Endothelial cell (in vitro differentiated cells): ENCODE measurements at places on chromosomes 3 and 15. TPM values are rescaled to one million over a fixed set of nuclear protein-coding genes. Genes with fewer than 3 reads are reported as not detected.

DNA sequence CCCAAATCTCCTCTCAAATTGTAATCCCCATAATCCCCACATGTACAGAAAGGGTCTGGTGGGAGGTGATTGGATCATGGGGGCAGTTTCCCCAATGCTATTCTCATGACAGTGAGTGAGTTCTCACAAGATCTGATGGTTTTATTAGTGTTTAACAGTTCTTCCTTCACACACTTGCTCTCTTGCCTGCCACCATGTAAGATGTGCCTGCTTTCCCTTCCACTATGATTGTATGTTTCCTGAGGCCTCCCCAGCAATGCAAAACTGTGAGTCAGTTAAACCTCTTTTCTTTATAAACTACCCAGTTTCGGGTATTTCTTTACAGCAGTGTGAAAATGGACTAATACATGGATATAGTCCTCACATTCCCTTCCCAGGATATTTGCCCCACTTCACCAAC is 126.7 kb upstream of the SPATA12 start:
- DNase-seq: no peak
- H3K27ac ChIP-seq: no peak overlapping the region
- peaks cover 2% of the 10 kb centered on the region for H3K27me3 ChIP-seq
- H3K36me3 ChIP-seq: peaks cover 9% of the 10 kb centered on the region

CCR8 gene
- total RNA-seq: not detected

DNA sequence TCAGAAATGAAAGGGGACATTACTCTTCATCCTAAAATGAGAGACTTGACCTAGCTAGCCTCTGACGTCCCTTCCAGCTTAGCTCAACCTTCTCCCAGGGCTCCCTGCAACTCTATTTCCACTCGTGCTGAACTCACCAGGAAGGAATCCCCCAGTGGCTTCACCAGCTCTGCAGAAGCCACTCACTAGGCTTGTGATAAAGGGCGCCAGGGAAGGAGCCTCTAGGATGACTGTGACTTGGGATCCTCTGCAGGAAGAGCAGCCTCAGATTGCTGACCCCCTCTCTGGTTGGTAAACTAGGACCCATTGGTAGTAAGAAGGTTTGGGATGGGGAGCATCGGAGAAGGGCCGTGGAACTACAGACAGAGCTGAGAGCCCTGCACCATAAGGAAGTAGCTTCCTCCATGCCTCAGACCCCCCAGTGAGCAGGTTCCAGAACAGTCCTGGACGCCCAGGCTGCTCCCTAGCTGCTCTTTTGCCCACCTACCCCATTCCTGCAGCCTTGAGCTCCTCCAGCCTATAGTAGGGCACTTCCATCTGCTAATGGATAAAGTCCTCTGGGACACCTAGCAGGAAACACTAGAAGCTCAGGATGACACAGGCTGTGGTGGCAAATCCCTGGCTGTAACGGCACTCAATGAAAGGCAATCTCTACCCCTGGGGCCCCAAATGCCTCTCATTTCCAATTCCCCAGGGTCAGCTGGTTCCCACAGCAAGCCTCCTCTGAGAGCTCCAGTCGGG is 26.0 kb downstream of the PLA2G4F start:
- H3K27me3 ChIP-seq: peaks cover 2% of the 10 kb centered on the region
- H3K36me3 ChIP-seq: no peaks in the 10 kb centered on the region
- H3K4me3 ChIP-seq: no peak overlapping the region

DNA sequence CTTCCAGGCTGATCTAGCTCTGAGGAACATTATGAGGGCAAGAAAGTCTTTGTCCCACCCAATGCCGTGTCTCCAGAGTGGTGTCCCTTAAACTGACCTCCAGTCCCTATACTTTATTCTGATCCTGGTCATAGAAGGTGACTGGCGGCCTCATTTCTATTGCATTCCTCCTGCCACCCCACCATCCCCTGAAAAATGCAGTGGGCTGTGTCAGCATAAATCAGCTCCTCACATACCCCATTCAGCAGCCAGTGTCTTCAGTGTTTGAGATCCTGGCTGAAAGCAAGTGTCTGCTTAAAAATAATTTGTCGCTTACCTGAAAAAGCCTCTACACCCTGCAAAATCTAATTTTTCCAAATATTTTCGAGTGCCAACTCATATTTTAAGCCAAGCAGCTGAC is 346.1 kb downstream of the FEZF2 start:
- H3K27ac ChIP-seq: no peak overlapping the region
- no peak for DNase-seq
- H3K36me3 ChIP-seq: no peaks in the 10 kb centered on the region

PPARG gene
- 3.2 TPM for total RNA-seq

DNA sequence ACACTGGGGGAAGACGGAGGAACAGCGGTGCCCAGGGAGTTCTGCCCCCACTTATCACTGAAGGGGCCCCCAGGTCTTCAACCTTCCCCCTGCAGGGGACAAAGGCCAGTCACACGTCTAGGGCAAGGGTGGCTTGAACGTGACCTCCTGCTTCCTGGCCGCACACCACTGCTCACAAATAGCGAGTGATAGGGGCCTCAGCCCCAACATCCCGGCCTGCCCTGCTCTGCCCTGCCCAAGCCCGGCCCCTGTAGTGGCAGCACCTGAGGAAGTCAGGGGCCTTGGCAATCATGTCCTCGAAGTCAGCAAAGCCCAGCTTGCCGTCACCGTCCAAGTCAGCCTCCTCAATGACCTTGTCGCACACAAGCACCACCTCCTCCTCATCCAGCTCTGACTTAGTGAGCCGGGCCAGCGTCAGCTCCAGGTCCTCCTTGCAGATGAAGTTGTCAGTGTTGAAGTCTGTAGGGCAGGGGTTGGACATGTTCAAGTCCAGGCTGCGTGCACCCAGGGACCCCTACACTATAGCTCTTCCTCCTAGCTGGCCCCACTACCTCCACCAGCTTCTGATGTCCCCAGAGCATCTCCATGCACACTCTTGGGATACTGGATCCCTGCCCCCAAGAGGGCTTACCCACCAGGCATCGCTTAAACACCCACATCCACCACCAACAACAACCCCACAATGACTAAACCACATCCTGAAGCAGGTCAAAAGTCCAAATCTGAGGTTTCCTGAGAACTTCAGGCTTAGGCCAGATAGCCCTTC is 13.3 kb downstream of the SH2D7 start:
- H3K4me3 ChIP-seq: no peak overlapping the region
- H3K4me1 ChIP-seq: peaks cover 14% of the 10 kb centered on the region
- peaks cover 4% of the 10 kb centered on the region for H3K27me3 ChIP-seq
- H3K27ac ChIP-seq: no peak overlapping the region

- no peak for DNase-seq
- H3K27me3 ChIP-seq: peaks cover 3% of the 10 kb centered on the region
Observed at GRCh38 chr15:91627473-91628278, 225.8 kb upstream of the SLCO3A1 start.

DNA sequence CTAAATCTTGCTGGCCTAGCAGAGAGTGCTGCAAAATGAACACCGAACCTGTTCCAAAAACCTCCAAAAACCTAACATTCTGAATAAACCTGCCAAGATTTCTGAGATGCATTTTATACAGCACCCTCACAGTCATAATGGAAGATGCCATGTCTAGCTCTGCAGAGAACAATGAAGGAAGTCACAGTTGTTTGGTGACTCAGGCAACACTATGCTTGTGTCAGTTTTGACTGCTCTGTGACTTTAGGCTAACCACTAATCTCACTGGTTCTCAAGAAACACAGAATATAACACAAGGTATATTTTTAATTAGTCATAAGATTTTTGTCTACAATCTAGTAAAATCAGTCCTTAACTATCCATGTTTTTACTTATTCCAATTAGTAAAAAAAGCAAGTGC is 606.6 kb downstream of the TBL1XR1 start:
- no peak overlapping the region for H3K4me3 ChIP-seq
- DNase-seq: no peak
- H3K27me3 ChIP-seq: no peaks in the 10 kb centered on the region
- no peaks in the 10 kb centered on the region for H3K36me3 ChIP-seq

MYRIP gene
- 0.49 TPM for total RNA-seq

DNA sequence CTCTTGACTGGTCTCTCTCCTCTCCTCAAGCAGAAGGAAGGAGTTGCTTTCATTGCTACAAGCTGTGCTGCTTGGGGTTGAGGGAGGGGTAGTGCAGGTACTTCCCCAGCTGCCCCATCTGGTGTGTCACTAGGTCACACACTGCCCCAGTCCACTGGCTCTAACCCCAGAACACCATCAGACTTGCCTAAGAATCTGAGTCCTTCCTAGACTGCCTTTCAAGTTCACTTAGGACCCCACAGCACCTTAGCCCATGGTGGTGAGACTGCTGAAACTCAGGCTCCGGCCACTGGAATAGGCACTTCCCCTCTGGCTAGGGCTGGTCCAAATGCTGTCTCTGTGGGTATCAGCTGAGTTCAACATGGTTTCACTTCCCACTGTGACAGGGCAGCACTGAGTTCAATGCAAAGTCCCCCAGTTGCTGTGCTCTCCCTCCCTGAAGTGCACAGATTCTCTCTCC is 279.7 kb upstream of the GOLGA6L4 start:
- H3K4me3 ChIP-seq: no peak overlapping the region
- peaks cover 3% of the 10 kb centered on the region for H3K4me1 ChIP-seq
- no peaks in the 10 kb centered on the region for H3K36me3 ChIP-seq

DNA sequence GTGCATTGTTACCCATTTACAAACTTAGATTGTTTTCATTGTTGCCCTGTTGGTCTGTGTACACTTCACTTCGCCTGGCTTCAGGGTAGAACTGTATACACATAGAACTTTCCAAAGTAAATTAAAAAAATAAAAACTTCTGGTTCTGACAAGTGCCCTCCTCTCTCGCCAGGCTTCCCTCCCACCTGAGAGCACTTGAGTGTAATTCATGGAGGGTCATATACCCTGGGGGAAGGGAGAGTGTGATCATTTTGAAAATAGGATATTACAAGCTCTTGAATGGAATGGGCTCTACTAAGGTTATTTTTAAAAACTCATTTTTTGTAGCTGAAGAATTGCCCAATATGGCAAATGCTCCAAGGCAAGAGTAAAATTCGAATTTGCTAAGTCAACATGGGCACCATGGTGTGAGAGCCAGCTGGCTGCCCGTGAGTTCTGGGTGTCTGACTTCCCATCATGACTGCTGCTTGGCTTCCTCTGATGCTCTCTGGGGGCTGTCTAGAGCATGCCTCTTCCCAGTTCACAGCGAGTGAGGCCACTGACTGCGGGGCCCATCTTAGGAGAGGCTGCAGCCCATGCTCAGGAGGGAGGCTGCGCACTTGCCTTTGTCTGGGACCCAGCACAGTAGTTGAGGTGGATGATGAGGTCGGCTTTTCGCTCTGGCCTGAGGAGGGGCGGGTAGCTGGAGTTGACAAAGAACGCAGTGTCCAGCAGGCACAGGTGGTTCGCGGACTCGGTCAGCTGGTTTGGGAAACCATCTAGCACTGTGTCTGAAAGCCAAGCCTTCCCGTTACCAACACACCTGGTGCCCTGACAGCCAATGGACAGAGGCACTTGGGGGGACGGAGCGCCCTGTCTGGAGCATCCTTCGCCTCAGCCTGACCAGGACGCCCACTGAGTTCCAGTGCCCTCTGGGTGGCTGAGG is 13.1 kb upstream of the EHD4 start:
- H3K4me3 ChIP-seq: no peak overlapping the region
- H3K4me1 ChIP-seq: peaks cover 17% of the 10 kb centered on the region
- H3K36me3 ChIP-seq: no peaks in the 10 kb centered on the region
- peaks cover 10% of the 10 kb centered on the region for H3K27me3 ChIP-seq
- no peak for DNase-seq
- H3K27ac ChIP-seq: no peak overlapping the region

GRCh38 chr3:27360113-27361078 is 8.8 kb downstream of the NEK10 start:
- no peak for DNase-seq
- H3K27me3 ChIP-seq: peaks cover 2% of the 10 kb centered on the region
- H3K4me1 ChIP-seq: peaks cover 7% of the 10 kb centered on the region
- H3K4me3 ChIP-seq: no peak overlapping the region
- H3K36me3 ChIP-seq: no peaks in the 10 kb centered on the region

DNA sequence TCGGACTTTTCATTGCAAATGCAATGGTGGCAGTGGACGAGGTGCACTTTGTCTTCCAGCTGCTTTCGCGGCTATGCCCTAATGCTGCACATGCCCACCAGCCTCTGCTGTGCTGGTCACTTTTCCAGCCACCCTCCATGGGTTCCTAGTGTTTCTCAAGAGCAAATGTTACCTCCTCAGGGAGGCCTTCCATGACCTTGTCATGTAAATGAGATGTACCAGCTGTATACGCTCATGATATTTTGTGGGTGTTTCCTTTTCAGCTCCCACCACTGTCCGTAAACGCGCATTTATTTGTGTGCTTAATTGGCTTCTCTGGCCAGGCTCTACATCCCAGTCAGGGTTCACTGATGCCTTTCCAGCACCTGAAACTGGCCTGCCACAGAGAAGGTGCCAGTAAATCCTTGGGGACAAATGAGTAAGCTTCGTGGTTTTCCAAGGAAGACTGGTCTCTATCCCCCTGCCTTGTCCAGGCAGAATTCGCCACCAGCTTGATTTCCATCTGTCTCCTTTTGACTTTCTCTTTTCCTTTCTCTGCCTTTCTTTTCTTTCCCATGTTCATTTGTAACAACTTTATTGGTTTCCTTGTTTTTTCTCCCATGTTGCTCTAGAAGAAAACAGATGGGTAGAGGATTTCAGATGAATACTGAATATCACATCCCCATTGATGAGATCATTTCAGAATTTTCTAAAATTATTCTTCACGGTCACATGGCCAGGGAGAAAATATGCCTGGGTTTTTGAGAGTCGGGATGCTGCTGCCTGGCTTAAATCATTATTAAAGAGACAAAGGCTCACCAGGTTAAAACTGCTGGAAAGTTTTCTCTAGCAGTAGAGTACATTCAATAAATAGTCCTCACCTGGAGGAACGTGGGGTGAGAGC is 82.5 kb downstream of the CHST2 start:
- DNase-seq: no peak
- peaks cover 2% of the 10 kb centered on the region for H3K27me3 ChIP-seq
- H3K27ac ChIP-seq: no peak overlapping the region
- no peak overlapping the region for H3K4me3 ChIP-seq

- H3K27ac ChIP-seq: no peak overlapping the region
- no peaks in the 10 kb centered on the region for H3K27me3 ChIP-seq
- no peak overlapping the region for H3K4me3 ChIP-seq
- no peaks in the 10 kb centered on the region for H3K36me3 ChIP-seq
- peaks cover 10% of the 10 kb centered on the region for H3K4me1 ChIP-seq
Observed at GRCh38 chr15:68385671-68386586, 46.0 kb downstream of the ITGA11 start.

SPSB4 gene
- total RNA-seq: 1.2 TPM

PLSCR5 gene
- total RNA-seq: not detected

SYNPR gene
- total RNA-seq: not detected

- peaks cover 2% of the 10 kb centered on the region for H3K27me3 ChIP-seq
- H3K4me3 ChIP-seq: peak within 1 kb of the TSS; percentile 98
- peak within 1 kb of the TSS; percentile 52 for H3K27ac ChIP-seq
- peaks cover 10% of the 10 kb centered on the region for H3K4me1 ChIP-seq
Observed at GRCh38 chr15:67542420-67543347, at the start of gene MAP2K5. Gene MAP2K5 (plus strand): TSS chr15:67542703. CDS start chr15:67543336, 633 bp downstream.

MAPK6 gene
- 94.6 TPM for total RNA-seq

FSTL1 gene
- 1,211 TPM for total RNA-seq

GRCh38 chr3:41525303-41526064 is 326.2 kb downstream of the CTNNB1 start:
- H3K4me3 ChIP-seq: no peak overlapping the region
- H3K27ac ChIP-seq: no peak overlapping the region
- no peak for DNase-seq
- peaks cover 9% of the 10 kb centered on the region for H3K4me1 ChIP-seq
